ENCODE measurements at places on chromosomes 5 and 9.

DNA sequence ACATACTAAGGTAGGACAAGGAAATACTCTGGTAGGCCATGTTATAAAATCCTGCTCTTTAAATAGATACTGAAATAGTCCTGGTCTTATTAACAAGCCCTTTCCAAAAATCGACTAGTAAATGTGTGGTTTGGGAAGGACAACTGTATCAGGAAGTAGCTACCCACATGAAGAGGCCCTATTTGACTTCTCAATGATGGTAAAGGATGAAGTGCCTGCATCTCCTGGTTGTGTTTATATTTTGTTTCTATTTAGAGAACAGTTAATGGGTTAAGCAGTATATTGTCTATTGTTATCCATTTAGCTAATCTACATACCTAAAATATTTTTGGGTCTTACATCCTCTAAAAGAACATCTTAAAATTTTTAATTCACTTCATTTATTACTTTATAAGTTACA lies 12.5 kb downstream of the GDF9 start:
- DNase-seq: no peak

- no peak for DNase-seq
Measured at GRCh38 chr5:136526791-136527190, 161.4 kb upstream of the TRPC7 start.

- peak; percentile 45 for DNase-seq
Measured at GRCh38 chr9:123401879-123402513, 46.0 kb downstream of the CRB2 start.

DNA sequence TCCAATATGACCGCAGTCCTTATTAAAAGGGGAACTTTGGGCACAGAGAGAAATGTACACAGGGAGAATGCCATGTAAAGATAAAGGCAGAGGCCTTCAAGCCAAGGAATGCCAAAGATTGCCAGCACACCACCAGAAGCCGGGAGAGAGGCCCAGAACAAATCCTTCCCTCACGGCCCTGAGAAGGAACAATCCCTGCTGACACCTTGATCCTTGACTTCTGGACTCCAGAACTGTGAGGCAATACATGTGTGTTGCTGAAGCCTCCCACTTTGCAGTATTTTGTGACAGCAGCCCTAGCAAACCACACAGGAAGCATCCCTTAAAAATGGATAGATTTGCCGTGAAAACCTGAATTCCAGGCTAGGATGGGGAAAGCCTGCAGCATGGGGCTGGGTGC lies 80.0 kb downstream of the MAMDC2 start:
- DNase-seq: no peak

GRCh38 chr9:127137640-127138360 lies 15.4 kb upstream of the ANGPTL2 start:
- DNase-seq: no peak

DNA sequence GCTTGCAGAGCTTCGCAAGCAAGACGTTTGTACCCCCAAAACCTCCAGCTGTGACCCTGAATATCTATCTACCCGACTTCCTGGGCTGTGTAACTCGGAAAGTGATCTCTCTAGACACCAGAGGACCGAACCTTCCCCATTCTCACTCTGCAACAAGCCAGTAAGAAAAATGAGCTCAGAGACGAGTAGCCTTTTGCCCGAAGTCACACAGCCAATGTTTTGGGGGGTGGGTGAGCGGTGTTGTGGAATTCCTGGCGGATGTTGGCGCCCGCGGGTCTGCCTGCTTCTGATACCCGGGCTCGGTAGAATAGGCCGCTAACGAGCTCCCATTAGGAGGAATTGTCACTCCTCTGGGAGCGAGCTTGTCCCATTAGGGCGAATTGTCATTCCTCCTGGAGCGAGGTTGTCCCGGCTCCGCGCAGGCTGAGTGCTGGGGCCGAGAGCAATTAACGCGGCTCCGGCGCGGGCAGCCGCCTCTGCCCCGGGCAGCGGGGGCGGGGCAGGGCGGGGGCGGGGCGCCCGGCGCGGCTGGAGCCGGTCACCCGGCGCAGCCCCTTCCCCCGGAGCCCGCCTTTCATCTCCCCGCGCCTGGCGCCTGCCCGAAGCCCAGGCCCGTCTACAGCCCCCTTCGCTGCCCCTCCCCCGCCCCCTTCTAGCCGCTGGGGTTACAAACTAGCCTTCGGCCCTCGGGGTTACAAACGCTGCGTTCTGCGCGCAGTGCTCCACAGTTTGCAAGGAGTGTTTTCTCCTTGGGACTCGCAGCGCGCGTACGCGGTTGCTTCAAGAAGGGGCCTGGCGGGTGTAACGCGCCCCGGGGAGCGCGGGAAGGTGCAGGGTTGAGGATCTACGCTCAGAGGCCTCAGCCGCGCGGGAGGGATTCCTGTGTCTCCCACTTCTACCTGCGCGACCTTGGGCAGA lies 3.5 kb upstream of the MSX2 start:
- DNase-seq: no peak

DNA sequence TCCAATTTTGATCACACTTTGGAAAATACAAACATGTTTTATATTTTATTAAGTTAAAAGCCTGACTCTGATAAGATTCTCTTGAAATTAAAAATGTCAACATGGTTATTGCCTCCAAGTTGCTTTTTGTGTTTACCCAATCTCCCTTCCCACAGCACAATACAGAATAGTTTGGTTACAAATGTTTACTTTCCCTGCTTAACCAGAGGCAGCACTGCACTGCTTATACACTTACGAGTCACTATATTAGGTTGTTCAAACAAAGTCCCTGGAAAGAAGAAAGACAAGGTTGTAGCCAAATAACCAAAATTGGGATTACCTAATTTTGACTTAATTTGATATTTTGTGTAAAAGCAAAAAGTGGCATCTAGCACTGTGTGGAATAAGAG lies 25.9 kb downstream of the SRFBP1 start:
- DNase-seq: peak; percentile 26

GRCh38 chr5:38579105-38579504 lies 22.7 kb upstream of the LIFR start:
- no peak for DNase-seq

DNA sequence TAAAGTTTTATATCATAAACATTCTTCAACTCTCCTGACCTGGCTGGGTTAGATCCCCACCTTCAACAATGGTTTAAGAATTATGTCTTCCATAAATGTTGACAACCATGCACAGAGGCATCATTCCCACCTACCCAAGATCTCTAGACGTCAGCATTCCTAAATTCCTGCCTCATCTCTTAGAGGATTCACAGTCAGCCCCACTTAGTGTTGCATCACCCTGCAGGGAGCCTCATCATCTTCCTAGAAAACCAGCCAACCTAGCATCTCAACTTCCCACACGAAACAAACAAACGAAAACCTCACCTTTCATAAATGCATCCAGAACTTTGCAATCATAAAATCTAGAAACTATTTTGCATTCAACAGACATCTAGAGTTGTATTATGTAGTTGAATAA lies 816.1 kb upstream of the C9orf72 start:
- DNase-seq: no peak

DNA sequence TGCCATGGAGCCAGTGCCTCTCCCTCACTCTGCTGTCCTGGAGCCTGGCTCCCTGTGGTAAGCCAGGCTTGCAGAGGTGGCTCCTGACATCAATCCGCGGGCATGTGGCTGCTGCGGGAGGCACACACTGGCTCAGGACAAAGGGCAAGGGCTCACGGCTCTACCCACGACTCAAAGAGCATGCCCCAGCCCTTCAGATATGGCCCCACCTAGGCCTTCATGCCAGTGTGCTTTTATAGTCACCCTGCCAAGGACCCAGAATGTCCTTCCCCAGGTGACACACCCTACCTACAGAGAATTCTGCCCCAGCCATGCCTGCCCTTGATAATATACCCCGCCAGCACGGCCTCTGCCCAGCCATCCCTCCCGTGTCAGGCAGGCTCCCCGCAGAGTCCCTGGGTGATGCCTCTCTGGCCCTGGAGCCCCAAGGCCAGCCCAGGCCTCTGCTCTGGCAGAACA lies 1.6 kb downstream of the MGAT4B start:
- DNase-seq: no peak

- DNase-seq: peak; percentile 73
Measured at GRCh38 chr5:95631991-95632675, 12.2 kb downstream of the GPR150 start.

DNA sequence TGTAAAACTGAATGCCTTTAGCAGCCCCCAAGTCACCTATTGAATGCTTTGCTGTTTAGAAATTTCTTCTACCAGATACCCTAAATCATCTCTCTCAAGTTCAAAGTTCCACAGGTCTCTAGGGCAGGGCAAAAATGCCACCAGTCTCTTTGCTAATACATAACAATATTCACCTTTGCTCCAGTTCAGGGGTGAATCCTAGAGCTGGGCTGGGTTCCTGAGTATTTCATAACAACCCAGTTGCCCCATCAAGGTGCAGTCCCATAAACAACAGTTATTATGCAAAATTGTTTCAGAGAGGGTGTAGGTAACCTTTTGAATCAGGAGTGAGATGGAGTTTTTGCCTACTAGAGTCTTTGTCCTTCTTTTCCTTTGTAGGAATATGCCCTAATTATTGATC lies 19.0 kb upstream of the C1QTNF3 start:
- no peak for DNase-seq

GRCh38 chr9:123484130-123484529 lies 128.1 kb downstream of the CRB2 start:
- DNase-seq: no peak

- no peak for DNase-seq
Measured at GRCh38 chr5:72587661-72588308, 80.6 kb upstream of the ZNF366 start.

All from fibroblast of mammary gland (primary cell).